Mesenteric fat pad (tissue), 1 donor: ENCODE measurements at places on chromosomes 13 and 19. TPM values are rescaled to one million over a fixed set of nuclear protein-coding genes. Genes with fewer than 3 reads are reported as not detected.

The SLC25A23 gene
- total RNA-seq = 21.5 TPM

The TLE6 gene
- total RNA-seq = 0.93 TPM

The NANOS3 gene
- total RNA-seq = not detected

The PRX gene
- 2.3 TPM for total RNA-seq

The MED4 gene
- total RNA-seq = 43.3 TPM

The GTF3A gene
- 115 TPM for total RNA-seq

The VSIG10L gene
- 2.4 TPM for total RNA-seq

The TMIGD2 gene
- total RNA-seq = 0.45 TPM

The KLK10 gene
- not detected for total RNA-seq

The CDX2 gene
- 0.45 TPM for total RNA-seq

The CYP4F22 gene
- not detected for total RNA-seq

The KCNRG gene
- total RNA-seq = 0.67 TPM

The IFNL1 gene
- total RNA-seq = not detected

The SLITRK6 gene
- total RNA-seq = not detected

The NUP62 gene
- 34.5 TPM for total RNA-seq

The OPA3 gene
- total RNA-seq = 12.5 TPM

The NCR1 gene
- total RNA-seq = 0.51 TPM

GRCh38 chr13:43132911-43133310, 109.5 kb downstream of the DNAJC15 start:
- DNase-seq = no peak

GRCh38 chr19:16386619-16387240, 62.1 kb downstream of the KLF2 start:
- DNase-seq = no peak

- no peak for DNase-seq
Measured at GRCh38 chr19:56601375-56601774, 6.3 kb downstream of the ZNF71 start.

DNA sequence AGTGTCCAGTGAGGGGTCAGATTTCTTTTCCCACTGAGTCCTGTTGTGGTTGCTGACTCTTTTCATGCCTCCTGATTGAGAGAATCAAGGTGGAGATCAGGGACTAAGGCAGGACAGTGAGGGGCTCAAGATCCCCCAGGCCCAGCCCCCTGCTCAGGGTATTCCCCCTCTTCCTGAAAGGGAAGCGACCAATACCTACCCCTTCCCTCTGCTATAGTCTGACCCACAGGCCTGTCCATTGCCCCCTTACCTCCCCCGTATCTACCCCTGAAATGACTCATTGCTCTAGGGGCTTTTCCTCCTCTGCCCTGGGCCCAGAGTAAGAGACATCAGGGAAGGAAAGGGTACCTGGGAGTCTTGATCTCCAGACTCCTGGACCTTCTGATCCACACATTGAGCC, 1320.5 kb downstream of the UQCRFS1 start:
- no peak for DNase-seq

- no peak for DNase-seq
Measured at GRCh38 chr13:47816831-47817230, 184.2 kb downstream of the SUCLA2 start.

DNA sequence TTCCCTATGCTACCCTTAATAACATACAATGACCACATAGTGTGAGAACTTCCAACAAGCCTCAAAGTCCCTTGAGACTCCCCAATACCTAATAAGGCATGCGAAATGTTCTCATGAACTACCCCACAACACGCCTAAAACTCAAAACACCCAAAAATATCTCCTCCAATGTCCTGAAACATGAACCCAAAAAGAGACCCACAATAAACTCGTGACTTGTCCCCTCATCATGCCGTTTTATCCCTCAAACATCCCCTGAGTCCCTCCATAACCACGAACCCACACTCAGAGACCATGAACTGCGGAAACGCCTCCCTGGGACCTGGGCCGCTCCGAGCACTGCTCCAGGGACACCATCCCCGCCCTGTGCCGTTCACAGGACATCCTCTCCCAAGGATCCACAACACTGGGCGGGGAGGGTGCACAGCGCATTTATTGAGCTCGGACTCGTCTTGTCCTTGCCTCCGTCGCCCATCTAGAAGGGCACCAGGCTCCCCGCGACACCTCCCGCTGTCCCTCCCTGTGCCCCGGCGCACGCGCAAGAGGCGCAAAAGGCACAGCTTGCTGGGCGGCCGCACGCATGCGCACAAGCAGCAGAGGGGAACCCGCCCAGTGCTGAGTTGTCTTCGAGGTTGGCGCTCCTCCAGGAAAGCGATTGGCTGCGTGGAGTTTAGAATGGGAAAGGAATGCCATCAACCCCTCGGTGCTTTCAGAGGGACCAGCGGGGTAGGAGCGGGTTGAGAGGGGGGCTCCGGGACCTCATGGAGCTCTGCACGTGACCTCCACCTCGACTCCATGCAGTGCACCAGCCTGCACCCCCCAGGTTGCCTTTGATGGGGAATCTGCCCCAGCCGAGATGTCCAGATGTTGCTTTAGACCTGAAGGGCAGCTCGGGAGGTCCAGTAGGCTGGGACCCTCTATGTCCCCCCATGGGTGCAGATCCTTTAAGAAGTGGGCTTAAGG, 8.8 kb downstream of the FXYD3 start:
- peak; percentile 97 for DNase-seq

DNA sequence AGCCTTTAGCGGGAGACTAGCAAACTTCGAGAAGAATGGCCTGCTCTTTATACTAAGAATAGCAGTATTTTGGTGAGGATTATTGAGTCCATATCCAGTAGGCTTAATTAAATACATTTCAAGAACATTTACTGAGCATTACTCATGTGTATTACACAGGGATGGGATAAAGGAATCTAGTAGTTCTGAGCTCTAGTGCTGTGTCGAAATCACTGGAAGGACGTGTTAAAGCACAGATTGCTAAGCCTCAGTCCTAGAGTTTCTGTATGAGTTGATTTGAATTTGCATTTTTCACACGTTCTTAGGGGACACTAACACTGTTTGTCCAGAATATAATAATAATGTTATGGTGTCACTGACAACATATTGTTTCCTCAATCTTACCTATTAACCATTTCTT, 9.0 kb downstream of the ZNF302 start:
- no peak for DNase-seq

DNA sequence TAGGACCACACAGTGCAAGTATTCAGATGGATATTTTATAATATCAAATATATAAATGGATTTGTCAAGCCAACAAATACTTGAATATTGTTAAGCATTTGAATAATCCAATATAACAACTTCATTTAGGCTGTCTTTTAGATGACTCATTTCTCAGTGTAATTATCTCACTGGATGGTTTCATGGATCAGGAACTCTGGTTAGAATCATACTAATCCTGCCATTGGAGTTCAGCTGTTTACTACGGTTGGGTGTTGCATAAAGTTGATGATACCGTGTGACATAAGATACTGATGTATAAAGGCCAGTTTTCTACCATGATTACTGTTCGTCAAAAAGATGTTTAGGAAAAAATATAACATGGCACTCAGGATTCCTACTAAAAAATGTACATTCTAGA, 196.3 kb downstream of the TSHZ3 start:
- DNase-seq = no peak

- DNase-seq = no peak
Measured at GRCh38 chr19:58568453-58569130, 4.5 kb downstream of the MZF1 start.

- DNase-seq = no peak
Measured at GRCh38 chr13:78978381-78978998, 319.5 kb upstream of the OBI1 start.

DNA sequence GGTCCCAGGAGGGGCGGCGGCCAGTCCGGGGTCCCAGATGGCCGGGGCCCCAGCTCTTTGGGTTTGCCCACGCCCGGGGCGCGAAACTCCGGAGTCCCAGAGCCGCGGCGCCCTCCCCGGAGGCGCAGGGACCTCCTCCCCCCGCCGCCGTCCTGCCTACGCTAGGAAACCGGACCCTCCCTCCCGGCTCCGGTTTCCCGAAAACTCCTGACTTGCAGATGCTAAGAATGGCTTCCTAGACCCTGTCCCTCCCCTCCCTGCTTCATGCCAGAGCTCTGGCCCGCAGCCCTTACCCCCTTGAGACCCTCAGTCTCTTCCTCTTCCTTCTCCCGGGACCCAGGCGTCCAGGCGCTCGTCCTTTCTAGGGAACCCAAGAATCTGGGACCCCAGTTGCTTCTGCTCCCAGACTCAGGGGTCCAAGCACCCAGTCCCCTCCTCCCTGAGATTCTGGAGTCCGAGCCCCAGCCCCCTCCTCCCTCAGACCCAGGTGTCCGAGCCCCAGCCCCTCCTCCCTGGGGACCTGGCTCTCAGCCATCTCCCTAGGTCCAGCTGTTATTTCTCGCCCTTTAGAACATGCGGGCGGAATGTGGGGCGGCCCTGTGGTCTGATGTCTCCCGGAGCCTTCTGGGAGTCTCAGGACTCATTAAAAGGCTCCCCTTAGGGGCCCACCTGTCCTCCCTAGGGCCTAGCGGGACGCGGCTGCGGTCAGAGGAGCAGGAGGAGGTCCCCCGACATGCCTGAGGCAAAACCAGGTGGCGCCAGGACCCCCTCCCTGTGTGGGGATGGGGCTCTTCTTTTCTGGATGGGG, at the start of gene MYBPC2:
Gene MYBPC2, plus strand, starts transcription at position 672 of the 808 bp plus-strand sequence. Its CDS starts 62 bp downstream, at position 734.
- no peak for DNase-seq

- peak; percentile 92 for DNase-seq
Measured at GRCh38 chr13:98482476-98483444, 94.1 kb downstream of the STK24 start.

- DNase-seq = no peak
Measured at GRCh38 chr13:71460211-71460610, 406.8 kb downstream of the DACH1 start.

DNA sequence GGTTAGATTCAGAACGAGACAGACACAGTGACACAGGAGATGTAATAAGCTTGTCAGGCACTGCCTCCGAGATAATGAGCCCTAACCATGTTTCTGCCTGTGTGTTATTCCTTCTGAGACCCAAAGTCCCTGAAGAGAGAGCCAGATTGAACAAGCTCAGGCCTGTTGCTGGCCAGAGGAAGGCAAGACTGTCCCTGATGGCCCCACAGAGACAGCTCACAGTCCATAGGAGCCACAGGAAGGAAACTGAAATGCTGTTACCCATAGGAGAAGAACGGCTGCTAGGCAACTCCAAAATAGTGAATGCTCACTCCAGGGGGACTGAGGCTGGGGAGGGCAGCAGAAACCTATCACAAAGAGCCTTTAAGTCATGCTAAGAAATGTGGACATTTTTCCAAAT, 31.8 kb upstream of the RFXAP start:
- no peak for DNase-seq

- no peak for DNase-seq
Measured at GRCh38 chr13:42392716-42393572, 121.0 kb downstream of the AKAP11 start.

DNA sequence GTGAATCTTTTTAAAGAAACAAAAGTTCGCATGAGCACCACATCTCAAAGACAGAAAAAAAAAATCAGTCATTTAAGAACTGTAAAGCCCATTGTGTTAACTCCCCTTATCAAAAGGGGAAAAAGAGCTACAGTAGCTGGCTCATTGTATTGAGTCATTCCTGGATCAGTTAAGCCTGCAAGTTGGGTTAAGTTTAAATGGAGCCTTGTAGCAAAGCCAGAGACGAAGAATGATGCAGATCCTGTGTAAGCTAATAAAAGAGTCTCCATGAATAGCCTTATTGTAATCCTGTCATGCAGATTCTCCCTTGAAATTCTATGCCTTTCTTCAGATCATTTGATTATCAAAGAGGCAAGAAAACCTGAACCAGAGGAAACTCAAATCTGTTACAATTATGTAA, 83.8 kb downstream of the CRYL1 start:
- no peak for DNase-seq

GRCh38 chr19:4511300-4512054, 6.8 kb downstream of the PLIN4 start:
- no peak for DNase-seq

- no peak for DNase-seq
Measured at GRCh38 chr13:63497601-63498000, 2082.0 kb upstream of the PCDH20 start.

- DNase-seq = no peak
Measured at GRCh38 chr13:35917942-35918645, 213.1 kb downstream of the DCLK1 start.

GRCh38 chr19:7461841-7462629, 26.8 kb downstream of the PEX11G start:
- DNase-seq = no peak

DNA sequence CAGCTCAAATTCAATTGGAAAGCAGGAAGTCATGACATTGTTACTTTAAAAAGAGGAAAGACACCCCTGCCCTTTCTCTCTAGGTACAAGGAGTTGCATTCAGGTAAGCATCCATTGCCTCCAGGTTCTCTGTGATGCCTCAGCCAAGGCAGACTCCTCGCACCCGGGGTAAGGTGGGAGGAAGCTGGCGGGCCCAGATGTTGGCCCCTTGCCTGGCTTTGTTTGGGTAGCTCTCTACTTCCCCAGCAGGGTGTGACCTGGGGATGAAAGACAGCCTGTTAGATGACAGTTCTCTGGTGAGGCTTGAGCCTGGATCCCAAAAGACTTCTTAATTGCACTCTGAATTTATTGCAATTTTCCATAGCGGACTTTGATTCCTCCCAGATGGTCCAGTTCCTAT, 25.6 kb downstream of the SHISA2 start:
- no peak for DNase-seq

- peak; percentile 93 for DNase-seq
Measured at GRCh38 chr19:35899547-35900214, 659 bp downstream of the NFKBID start.
